ENCODE measurements at places on chromosomes 12 and 14. TPM values are rescaled to one million over a fixed set of nuclear protein-coding genes. Genes with fewer than 3 reads are reported as not detected.
A peak's percentile ranks its signal among the peaks of the same experiment; 100 is the strongest.

DNA sequence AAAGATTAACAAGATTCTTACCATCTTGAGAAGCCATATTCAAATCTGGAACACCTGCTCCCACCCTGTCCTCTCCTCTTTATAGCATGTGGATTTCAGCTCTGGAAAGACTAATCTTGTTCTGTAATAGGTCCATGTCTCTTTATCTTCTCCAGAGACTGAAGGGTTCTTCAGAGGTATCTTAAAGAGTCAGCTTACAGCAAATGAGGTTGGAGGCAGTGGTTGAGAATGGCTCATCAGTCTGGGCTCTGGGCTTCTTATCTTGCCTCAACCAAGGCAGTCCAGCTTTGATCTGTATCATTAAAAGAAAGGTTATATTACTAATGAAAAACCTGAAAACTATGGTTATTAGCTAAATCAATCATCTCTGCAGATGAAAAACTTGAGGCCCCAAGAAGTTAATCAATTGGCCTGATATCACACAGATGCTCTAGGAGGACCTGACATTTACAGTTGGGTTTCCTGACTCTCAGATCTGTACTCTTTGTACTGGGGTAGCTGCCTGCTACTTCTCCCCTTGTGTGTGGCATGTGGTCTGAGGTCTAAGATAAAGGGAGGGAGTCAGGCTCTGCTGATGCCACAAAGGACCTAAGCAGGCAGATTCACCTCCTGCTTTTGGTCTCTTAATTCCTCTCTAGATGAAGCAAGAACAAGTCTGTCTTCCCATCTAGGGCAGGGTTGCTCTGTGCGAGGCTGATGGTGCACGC, 1.7 kb upstream of the AKAP6 start:
- no peak for DNase-seq

DNA sequence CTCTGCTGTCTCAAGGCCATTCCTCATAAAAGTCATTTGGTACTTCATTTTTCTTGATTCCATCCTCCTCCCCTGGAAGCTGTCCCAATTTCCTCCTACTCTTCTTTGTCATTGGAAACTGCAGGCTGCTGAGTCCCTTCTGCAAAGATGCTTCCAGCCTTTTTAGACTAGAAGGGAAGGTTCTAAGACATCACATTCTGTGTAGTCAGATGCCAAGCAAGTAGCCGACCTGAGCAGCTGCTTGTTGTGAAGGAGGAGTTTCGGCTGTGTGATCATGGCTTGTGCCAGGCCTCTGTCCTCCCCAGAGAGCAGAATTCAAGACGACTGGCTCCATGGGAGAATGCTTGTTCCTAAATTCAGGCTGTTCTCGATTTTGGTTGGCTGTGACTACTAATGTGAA, 8.7 kb downstream of the RFC5 start:
- DNase-seq, result no peak

- DNase-seq, result peak; percentile 33
These were observed 199.9 kb upstream of the FOXN3 start for GRCh38 chr14:89616852-89617341.

Gene CPNE8
- total RNA-seq, result 6.7 TPM

Gene POLE
- total RNA-seq, result 14.9 TPM

Data from umbilical cord (tissue), 2 donors.